Dermis microvascular lymphatic vessel endothelial cell (primary cell): ENCODE measurements at places on chromosomes 1 and 21.

DNA sequence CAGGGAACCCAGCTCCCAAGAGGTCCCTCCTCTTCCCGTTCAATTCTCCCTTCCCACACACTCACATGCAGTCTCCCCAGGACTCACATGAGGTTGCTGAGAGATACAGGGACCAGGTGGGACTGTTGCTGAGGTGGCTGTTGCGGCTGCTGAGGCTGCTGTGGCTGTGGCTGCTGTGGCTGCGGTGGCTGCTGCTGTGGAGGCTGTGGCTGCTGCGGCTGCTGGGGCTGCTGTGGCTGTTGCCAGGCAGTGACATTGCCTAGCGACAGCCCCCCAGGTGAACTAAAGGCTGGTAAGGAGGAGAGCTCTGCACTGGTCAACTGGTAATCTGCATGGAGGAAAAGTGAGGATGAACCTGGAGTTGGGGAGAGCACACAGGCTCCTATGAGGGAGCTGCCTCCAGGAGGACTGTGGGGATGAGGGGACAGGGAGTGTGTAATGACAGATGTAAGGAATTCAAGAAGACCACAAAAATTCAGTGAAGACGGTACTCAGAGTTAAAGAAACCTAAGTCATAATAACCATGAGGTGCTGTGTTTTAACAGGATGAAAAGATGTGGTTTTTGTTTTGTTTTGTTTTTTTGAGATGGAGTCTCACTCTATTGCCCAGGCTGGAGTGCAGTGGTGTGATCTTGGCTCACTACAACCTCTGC, 31.8 kb downstream of the MEF2D start:
- DNase-seq: no peak

GRCh38 chr21:46213620-46214286, 14.8 kb downstream of the LSS start:
- no peak for DNase-seq

GRCh38 chr1:25063591-25064416, 133.7 kb upstream of the RUNX3 start:
- DNase-seq: no peak

DNA sequence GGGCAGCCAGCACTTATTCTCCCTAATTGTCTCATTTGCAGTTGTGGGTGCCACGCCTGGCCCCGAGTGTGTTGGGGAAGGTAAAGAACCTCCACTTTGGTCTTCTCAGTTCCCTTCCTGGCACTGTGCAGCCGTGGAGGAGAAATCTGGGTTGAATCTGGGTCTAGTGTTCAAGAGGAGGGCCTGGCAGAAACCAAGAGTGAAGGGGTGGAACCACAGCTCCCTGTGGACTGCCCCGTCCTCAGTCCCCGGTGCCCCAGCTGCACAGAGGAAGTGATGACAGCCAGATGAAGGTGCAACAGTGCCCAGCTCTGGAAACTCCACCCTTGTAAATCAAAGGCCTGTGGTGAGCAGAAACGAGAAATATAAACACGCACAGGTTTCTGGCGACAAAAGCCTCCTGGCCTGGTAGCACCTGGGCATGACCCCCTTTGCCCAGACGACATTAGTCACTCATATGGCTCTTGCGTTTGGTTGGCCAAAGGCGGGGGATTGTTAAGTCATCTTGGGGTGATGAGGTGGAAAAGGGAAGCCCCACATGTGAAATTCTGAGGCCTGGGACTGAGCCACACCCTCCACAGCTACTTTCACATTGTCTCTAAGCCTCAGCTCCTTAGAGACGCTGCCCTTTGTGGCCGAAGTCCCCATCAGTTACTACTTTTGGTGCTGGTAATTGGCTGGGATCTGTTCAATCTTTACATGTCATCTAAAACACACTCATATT, 4.2 kb upstream of the ECE1 start:
- no peak for DNase-seq

DNA sequence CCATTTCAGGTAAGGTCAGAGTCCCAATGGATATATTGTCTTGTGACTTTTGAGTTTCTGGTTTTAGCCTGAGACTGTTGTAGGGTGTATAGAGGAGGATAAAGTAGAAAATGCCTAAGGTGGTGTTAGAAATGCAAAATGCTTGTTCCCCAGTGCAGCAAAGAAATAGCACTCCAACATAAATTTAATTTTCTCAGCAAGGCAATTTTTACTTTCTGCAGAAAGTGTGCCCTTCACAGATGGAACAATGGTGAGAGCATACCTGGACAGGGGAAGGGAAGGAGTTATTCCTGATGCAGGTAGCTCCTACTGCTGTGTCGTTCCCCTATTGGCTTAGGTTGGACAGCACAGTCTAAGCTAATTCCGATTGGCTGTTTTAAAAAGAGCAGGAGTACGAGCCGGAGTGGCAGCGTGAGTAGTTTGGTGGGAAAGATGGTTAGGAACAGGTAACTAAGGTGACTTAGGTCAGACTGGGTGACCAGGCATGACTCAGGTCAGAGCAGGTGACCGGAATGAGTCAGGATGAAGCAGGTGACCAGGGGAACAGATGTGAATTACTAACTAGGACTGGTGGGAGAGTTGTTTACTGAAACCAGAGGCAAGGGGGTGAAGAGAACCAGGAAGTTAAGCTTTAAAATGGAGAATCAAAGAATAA, 21.5 kb downstream of the SPATA45 start:
- DNase-seq: no peak

- no peak for DNase-seq
Measured at GRCh38 chr1:84887261-84887934, 5.6 kb downstream of the LPAR3 start.

GRCh38 chr1:207284209-207284897, 37.1 kb upstream of the CD55 start:
- DNase-seq: no peak

GRCh38 chr21:36705679-36706481, 7.0 kb downstream of the SIM2 start:
- no peak for DNase-seq

DNA sequence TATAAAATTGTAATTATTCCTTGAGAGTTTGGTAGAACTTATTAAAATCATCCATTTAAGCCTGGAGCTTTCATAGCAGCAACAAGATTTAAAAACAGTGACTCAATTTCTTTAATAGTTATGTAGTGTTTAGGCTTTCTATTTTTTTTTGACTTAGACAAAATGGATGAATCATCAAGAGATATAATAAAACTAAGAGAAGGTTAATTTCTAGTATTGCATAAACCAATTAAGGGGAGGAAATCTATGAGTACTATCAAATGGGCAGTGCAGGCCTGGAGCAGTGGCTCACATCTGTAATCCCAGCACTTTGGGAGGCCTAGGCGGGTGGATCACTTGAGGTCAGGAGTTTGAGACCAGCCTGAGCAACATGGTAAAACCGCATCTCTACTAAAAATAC, 416.3 kb upstream of the USP24 start:
- DNase-seq: no peak

DNA sequence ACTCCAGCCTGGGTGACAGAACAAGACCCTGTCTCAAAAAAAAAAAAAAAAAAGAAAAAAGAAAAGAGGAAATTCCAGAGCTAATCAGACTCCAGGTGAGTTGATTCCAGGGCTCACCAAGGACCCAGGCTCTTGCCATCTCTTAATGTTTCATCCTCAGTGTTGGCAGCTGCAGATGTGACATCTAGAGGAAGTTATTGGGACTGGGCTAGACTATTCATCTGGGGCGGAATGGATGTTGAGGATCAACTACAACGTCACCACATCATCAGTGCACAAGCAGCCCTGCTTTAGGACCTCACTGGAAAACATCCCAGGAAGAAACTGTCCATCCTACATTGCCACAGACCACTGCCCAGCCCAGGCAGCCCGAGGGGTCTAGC, 28.6 kb upstream of the PARP1 start:
- no peak for DNase-seq

GRCh38 chr21:45266518-45267389, 20.9 kb downstream of the POFUT2 start:
- no peak for DNase-seq

DNA sequence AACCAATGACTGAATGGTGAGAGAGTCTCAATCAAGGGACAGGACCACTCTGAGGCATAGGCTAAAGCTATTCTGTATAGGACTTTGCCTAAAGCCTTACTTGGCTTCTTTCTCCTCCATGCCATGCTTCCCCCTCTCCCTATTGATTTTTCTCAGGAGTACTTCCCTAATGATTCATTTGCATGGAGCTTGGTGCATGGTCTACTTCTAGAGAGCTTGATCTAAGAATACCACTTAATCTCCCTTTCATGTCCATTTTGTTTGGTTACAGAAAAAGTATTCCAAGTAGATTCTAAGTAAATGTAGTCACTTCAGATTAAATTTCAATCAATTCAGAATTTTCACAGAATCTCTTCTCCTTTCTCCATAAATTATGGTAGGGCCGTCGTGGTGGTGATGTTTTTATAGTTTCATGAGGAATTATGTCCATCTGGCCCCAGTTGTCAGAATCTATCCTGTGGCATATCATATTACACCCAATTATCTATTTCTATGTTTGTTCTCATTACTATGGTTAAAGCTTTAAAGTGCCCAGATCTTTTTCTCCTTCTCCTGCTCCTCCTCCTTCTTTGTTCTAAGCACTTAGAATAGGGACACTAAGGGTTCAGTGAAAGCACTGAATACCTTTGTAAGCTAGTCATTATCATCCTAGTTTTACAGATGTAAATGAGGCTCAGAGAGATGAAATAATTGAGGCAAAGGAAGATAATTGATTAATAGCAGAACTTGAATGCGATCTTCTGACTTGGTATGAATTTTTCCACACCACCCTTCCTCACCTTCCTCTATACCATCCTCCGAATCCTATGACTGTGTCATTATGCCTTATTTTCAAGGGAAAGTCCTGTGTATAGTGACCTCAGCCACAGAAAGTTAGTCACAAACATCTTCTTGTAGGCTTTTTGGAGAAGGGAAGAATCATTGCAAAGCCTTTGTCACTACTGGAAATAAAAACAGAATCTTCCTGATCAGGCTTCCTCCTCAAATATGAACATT, 85.6 kb upstream of the ZRANB2 start:
- no peak for DNase-seq

- no peak for DNase-seq
Measured at GRCh38 chr1:9051379-9051778, 18.1 kb downstream of the SLC2A5 start.

- DNase-seq: no peak
Measured at GRCh38 chr21:43639470-43640353, 19.6 kb downstream of the HSF2BP start.

GRCh38 chr21:44291936-44292811, 6.5 kb downstream of the AIRE start:
- no peak for DNase-seq

DNA sequence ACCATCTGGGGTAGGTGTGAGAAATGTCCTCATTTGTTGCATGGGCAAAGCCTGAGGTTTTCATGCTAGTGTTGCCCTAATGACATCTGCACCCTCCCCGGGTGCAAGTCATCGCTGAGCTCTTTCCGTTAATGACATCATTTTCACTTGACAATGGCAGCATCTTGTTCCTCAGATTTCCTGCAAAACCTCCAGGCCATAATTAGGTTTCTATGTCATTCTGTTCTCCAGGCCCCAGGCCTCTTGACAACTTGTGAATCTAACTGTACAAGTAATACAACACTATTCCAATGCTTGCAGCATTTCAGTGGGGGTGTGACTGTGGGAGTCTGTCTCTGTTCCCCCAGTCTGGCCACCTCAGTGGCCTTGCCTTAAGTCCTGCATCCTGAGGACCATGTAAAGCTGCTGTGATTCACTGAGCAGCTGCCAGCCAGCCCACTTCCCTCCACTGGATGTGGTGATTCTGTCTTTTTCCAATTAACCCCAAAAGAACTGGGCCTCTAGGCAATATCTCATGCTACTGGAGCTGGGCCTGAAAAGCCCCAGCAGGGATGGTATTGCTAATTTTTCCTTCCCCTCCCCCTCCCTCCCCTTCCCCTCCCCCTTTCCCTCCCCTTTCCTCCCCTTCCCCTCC, 22.8 kb downstream of the RAB7B start:
- DNase-seq: no peak

DNA sequence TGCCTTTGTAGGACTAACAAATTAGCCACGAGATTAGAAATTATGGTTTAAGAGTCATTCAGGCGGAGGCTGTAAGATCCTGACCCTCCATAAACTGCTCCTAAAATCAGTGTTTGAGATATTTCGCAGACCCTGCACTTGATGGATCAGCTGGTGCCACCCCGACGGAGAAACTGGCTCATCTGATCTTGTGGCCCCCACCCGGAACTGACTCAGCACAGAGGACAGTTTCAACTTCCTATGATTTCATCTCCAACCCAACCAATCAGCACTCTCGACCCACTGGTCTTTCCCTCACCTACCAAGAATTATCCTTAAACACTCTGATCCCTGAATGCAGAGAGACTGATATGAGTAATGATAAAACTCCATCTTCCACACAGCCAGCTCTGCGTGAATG, 3.7 kb upstream of the JAM2 start:
- DNase-seq: no peak

- DNase-seq: no peak
Measured at GRCh38 chr1:28150125-28150780, 26.2 kb downstream of the PTAFR start.

GRCh38 chr1:59552007-59552406, 255.1 kb downstream of the FGGY start:
- no peak for DNase-seq

GRCh38 chr1:178875936-178876335, 5.1 kb upstream of the ANGPTL1 start:
- no peak for DNase-seq

- DNase-seq: peak; percentile 40
Measured at GRCh38 chr1:67575861-67576260, 109.1 kb upstream of the GADD45A start.

DNA sequence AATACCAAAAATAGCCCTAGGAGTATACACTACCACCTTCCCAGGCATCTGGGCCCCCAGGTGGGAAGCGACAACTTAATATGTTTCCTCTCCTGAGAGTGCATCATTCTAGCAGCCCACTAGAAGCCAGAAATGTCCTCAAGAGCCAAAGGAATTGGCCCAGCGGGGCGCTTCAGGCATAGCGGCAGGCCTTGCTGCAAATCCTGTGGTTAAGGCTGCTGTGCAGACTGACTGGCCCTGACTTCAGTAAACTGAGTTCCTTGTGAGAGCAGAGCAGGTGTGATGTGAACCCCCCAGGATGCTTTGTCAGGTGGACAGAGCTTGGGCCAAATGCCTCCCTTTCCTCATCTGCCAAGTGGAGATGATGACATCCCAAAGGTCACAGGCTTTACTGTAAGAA, 29.7 kb upstream of the LDLRAP1 start:
- DNase-seq: no peak

- no peak for DNase-seq
Measured at GRCh38 chr1:51930329-51930728, 51.8 kb upstream of the NRDC start.

- DNase-seq: no peak
Measured at GRCh38 chr21:40067751-40068150, 200.5 kb downstream of the PCP4 start.

DNA sequence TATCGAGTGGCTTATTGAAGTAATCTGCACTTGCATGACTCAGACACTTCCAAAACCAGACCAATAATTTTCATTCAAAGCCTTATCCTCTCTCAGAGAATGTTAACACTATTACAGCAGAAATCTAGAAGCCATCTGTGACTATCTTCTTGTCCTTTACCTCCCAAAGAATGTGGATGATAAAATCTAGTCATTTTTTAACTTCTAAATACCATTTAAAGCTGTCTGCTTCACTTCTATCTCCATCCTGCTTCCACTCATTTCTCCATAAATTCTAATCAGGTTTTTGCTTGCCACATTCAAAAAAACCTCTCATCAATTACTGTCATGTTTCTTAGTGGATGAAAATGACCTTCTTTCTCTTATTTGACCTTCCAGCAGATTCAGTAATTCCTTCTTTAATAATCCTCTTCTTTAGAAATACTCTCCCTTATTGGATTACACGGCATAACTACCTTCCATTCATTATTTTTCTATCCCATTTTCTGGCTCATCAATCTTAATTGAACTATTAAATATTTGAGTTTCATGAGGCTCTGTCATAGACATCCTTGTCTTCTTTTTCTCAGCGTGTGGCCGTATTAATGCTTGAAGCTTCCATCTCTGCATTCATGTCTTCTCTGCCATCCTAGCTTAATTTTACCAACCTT, 1999.4 kb downstream of the MRPL39 start:
- DNase-seq: no peak
